Stimulated activated CD8-positive, alpha-beta memory T cell treated with anti-CD3 and anti-CD28 coated beads, Interleukin-4, amount 100 ng/mL, for 1 hour (primary cell): ENCODE measurements at places on chromosomes 12 and 14.

DNA sequence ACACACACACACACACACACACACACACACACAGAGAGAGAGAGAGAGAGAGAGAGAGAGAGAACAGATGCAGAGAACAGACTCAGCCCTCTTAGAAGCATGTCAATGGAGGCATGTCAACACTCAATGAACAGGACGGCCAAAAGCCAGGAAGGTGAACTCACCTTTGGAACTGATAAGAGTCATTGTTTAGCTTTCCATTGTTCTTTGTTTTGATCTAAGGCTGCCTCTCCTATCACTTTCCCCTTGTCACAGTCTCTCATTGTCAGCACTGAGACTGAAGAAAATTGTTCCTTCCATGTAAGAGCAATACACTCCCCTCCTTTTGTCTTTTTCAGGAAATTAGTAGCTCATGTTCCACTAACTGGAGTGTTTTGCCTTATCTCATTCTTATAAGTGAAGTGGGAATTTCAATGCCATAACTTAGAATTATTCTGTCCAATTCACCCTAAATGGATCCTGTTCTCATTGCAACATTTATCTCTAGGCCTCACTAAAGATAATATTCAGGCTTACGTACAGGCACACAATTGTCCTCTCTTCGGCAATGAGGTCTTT lies 218.0 kb downstream of the DUSP6 start:
- DNase-seq, result no peak

- no peak for DNase-seq
Measured at GRCh38 chr14:94171208-94171607, 2.9 kb upstream of the PPP4R4 start.

DNA sequence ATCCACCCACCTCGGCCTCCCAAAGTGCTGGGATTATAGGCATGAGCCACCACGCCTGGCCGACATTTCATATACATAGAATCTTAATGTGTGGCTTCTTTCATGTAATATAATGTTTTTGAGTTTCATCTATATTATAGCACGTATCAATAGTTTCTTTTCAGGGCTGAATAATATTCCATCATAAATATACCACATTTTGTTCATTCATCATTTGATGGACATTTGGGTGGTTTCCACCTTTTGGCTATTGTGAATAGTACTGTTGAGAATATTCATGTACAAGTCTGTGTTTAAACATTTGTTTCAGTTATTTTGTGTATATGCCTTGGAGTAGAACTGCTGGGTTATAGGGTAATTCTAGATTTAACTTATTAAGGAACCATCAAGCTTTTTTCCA lies 12.0 kb downstream of the ACVR1B start:
- DNase-seq, result no peak

GRCh38 chr14:50070840-50071548 lies 45.4 kb downstream of the VCPKMT start:
- no peak for DNase-seq

GRCh38 chr14:93034671-93034994 lies 81.1 kb downstream of the ITPK1 start:
- no peak for DNase-seq

GRCh38 chr12:30774599-30774998 lies 19.8 kb upstream of the CAPRIN2 start:
- DNase-seq, result no peak

- DNase-seq, result no peak
Measured at GRCh38 chr14:57329833-57330232, 60.6 kb upstream of the NAA30 start.

- no peak for DNase-seq
Measured at GRCh38 chr12:110088936-110089335, 35.2 kb upstream of the IFT81 start.
